GM04504 (cell line): ENCODE measurements at places on chromosomes 5 and 9.

GRCh38 chr5:134586866-134587524, 45.6 kb downstream of the SAR1B start:
- DNase-seq: no peak

GRCh38 chr9:104412238-104412637, 91.8 kb upstream of the OR13F1 start:
- no peak for DNase-seq

DNA sequence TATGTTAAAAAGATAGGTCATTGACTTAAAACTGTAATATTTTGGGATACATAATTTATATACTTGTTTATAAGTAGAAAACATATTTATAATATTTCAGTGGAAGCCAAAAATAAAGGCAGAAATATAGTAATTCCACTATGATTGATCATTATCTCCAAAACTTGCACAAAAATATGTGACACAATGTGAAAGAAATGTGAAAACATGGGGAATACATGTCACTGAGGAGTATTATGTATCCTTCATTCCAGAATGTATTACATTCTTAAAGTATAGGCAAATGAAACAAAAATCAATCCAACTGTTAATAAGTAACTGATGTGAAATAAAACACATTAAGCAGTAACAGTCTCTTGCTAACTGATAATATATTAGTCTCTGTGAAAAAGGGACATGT, 236.7 kb downstream of the CDH18 start:
- DNase-seq: no peak

DNA sequence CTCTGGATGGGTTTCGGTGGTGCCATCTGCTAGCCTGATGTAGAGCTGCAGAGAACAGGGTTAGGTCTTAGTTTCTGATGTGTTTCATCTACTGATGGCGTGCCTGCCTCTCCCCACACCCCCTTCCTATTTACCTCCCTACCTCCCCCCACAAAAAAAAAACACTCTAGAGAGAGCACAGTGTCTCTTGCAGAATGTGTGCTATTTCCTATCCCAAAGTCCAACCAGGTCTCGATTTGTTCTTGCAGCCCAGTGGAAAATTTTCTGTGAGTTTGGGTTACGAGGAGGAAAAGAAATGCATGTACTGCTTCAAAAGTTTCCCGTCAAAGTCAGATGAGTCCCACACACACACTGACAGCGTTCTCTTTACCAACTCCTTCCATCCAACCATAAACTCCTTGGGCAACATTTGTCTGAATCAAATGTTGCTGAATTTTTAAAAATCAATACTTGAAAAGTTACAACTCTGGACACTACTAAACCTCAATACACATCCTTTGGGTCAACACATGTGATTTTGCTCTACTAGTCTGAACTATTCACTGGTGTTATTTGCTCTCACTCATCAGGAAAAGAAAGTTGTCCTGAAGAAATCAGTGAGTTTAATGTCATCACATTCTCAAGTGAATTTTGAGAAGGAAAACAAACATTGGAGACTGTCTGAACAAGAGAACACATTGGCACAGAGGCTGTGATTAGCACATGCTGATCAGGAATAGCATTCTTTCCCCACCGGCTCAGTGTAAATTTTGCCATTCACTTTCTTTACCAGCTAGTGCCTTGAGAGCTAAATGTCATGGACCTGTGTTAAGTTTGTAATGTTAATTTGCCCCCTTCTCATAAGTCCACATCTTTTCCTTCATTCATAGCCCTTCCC, 84.1 kb downstream of the MAMDC2 start:
- no peak for DNase-seq

DNA sequence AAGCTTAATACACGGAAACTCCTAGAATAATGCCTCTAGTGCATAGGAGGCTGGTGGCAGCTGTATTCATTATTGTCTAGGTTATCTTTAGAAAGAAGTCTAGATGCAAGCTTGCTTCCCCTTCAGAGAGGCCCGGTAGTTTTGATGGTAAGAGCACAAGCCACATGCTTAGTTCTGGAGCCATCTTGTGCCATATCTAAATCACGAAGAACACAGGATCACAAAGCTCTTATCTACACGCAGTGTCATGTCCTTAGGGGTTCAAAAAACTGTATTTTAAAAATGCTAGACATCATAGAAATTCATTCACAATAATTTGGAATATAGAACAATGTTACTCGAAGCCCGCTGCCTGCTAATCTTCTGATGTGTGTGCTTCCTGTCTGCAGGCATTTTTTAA, 6.2 kb downstream of the CACFD1 start:
- DNase-seq: no peak

DNA sequence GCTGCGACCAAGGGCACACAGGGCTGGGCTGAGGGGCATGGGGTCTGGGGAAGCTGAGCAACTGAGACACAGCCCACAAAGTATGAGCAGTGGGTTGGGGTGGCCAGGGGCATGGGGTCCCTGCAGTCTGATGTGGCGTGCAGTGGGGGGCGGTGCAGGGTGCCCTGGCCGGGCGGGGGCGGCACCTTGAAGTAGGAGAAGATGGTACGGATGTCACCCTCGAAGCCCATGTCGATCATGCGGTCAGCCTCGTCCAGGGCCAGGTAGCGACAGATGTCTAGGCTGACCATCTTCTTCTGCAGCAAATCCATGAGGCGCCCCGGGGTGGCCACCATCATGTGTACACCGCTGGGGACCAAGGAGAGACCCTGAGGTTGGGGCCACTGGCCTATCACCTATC, 3.3 kb downstream of the DDX41 start:
- DNase-seq: no peak

GRCh38 chr5:172806897-172807672, 27.0 kb upstream of the ERGIC1 start:
- DNase-seq: peak; percentile 63

DNA sequence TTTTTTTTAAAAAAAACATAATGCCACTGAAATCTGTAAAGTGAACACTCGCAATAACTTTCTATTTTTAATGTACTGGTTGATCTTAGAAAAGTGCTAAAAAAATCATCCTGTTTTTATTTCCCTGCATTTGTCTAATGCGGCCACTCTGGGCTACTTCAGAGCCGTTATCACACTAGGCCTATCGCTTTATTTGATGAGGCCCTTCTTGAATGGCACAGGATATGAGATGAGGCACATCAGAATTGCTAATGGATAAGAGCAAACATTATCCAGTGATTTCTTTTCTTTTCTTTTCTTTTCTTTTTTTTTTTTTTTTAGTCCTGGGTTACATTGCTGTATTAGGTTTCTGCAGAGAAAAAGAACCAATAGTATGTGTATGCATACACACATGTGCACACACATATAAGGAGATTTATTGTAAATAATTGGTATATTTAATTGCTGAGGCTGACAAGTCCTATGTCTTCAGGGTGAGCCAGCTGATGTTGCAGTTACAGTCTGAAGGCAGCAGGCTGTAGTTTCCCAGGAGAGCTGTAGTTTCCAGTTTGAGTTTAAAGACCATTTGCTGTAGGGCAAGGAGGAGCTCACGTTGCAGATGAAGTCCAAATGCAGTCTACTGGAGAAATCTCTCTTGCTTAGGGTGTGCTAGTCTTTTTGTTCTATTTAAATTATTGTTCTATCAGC, 391.7 kb downstream of the MED10 start:
- DNase-seq: no peak

DNA sequence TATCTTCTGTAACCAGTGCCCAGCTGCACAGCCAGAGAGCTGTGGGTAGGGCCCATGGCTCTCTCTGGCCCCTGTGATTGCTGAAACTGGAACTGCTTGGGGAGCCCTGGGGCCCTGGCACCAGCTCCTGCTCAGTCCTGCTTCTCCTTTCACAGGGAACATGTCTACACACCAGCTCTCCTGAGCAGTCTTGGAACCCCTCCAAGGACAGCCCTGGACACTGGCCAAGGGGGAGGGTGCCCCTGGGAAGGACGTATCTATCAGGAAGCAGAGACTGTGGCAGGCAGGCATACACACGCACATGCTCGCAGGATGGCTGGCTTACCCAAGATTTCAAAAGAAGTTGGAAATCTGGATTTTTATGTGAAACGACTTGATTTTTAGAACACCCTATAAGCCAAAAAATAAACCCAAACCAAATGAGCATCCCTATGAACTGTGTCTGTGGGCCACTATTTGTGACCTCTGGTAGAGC, 8.8 kb upstream of the TRAF1 start:
- peak; percentile 84 for DNase-seq

- DNase-seq: no peak
Observed at GRCh38 chr9:122084026-122084675, 9.0 kb downstream of the TTLL11 start.

- DNase-seq: no peak
Observed at GRCh38 chr5:110803467-110804326, 64.9 kb downstream of the SLC25A46 start.

DNA sequence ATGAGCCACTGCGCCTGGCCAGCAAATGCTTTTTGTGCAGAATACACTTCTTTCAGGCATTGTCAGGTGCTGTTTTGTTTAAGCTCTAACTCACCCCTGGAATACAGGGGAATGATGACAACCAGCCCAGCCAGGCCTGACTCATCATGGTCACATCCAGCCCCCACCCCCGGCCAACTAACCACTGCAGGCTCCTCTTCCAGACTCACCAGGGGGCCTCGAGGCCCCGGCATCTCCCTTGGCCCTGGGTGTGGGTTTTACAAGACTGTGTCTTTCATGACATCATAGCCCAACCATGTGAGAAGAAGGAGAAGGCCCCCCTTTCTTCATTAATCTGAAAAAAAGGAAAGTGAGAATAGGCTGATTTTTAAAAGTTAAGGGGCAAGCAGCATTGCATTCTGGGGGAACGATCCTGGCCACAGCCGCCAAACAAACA, 35.5 kb downstream of the OLFML2A start:
- peak; percentile 86 for DNase-seq

DNA sequence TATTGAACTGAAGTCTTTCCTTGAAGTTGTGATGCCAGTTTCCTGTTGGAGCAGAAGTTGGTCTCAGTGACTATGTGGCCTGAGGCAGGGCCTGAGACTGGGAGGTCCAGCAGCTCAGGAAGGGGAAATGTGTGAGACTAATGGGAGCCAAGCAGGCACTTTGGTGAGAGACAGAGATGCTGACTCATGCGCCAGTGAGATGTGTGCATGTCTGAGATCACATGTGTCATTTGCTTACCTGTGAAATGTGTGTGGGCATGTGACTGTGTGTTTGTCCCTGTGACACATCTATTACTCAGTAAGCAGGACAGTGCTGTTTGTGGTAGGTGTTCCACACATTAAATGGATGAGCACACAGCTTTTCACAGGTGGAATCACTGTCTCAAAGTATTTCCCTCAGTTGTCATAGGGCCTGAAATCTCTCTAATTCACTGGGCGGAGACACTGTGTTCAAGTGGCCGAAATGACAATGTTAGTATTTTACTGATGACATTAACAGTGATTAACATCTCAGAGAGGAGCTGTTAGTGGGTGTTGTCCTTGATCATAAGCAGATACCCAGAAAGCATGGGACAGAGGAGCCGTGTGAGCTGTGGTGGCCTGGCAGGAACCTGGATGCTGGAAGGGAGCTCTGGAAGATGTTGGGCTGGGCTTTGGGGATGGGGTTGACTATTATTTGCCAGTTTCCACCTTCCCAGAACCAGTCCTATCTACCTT, 7.4 kb downstream of the NPR2 start:
- no peak for DNase-seq

GRCh38 chr5:138544181-138545134, 1.4 kb upstream of the ETF1 start:
- no peak for DNase-seq

DNA sequence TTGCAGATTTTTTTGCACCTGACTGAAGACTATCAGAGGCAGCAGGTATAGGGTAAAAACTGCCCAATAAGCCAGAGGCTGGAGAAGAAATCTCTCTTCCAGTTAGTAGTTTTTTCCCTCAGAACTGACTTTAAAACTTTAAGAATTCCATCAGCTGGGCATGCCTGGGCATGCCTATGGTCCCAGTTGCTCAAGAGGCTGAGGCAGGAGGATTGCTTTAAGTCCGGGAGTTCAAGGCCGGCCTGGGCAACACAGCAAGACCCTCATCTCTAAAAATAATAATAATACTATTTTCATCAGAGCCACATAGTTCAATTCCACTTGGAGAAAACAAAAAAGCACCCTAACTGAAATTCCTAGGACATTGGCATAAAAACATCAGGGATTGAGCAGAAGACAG, 30.3 kb downstream of the SUSD1 start:
- no peak for DNase-seq

GRCh38 chr5:83972236-83972635, 251.6 kb upstream of the HAPLN1 start:
- no peak for DNase-seq

DNA sequence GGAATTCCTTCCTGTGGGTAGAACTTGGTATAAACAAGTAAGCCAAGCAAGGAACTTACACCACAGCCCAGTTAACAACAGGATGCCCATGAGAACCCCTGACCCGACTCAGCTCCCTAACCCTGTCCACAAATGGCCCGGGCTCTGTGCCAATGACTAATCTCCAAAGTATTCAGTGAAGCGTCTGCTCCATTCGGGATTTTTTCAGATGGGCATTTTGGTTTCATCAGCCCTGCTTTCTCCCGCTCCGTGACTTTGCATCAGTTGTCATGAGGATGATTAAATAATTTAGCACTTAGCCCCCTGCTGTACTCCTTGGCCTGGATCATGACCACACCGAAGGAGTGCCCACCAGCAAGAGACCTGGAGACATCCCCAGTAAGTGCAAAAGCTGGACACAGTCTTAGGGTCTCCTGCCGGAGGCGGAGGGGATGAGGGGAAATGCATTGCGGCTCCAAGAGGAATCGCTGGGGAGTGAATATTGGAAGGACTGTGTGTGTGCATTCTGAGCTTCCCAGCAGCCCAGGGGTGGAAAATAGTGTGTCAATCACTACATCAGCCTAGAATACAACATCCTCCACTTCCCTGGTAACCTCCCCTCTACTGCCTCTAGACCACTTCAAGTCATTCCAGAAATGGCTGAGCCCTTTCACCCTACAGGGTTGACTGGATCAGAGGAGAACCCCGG, 41.4 kb upstream of the DNAH5 start:
- DNase-seq: peak; percentile 81

- DNase-seq: no peak
Observed at GRCh38 chr9:21994556-21995005, at the start of gene CDKN2B-AS1. Gene CDKN2B-AS1, plus strand, starts transcription at chr9:21994791.

DNA sequence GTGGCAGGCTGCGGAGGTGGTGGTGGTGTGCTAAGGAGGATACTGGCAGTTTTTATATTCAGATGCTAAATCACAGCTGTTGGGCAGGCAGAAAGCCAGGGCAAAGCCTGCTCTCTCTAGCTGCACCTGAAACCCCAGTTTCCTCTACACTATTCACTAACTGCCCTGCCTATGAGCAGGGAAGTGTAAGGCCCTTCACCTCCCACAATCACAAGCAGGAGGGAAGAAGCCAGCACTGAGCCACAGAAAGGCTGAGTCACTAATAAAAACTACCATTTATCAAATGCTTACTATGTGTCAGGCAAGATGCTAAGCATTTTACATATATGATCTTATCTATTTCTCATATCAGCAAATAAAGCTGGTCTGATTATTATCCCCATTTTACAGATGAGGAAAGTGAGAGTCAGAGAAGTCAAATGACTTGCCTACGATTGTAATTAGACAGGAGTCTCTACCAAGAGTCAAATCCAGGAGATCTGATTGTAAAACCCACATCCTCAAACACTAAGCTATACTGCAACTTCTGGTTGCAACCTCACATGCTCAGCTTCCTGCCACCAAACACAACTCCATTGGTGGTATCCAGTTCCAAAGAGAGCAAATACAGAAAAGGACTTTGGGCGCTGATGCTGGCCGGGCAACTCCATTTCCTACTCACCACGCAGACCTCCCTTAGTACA, 17.7 kb upstream of the IL6ST start:
- no peak for DNase-seq

- DNase-seq: no peak
Observed at GRCh38 chr5:89120719-89121118, 237.7 kb upstream of the MEF2C start.

GRCh38 chr5:109876941-109877669, 187.4 kb downstream of the MAN2A1 start:
- no peak for DNase-seq

GRCh38 chr5:56434986-56435385, 201.9 kb upstream of the ANKRD55 start:
- no peak for DNase-seq
